ENCODE measurements at places on chromosomes 2 and 18.

- DNase-seq: no peak
Observed at GRCh38 chr2:119264781-119265692, 41.4 kb downstream of the STEAP3 start.

GRCh38 chr2:11074246-11074820 is 80.9 kb upstream of the SLC66A3 start:
- no peak for DNase-seq

DNA sequence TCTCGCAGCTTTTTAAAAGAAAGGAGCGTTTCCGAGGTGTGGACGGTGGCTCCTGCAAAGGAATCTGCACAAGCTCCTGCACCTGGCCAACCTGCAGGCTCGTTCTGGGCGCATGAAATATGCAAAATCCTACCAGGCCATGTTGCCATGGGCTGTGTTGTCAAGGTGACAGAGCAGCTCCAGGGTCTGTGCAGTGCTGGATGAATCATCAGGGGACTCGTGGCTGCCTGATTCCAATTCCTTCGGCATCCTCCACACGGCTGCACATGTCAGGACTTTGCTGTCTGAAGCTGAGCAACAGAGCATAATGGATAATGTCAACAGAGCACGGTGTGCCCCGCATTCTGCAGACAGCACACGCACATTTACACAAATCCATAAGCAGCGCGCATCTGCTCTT is 120.5 kb downstream of the EIPR1 start:
- DNase-seq: no peak

- DNase-seq: no peak
Observed at GRCh38 chr2:3793249-3793648, 89.9 kb downstream of the DCDC2C start.

- no peak for DNase-seq
Observed at GRCh38 chr2:85458601-85459563, 40.4 kb downstream of the SH2D6 start.

DNA sequence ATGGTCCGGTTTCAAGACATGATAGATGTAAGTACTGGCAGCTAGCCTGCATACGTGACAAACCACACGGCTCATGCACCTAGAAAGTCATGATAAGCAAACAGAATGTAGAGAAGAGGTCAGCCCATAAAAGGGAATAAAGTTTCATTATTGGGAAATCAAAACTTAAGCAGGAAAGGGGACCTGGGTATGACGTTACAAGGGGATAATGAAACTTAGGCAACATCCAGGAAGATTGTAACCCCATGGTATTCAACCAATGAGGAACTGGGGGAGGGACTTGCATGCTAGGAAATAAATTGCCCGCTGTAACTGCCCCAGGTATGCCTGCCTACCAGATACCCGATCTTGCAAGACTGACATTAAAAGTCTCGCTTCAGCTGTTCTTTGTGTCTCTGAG is 1679.0 kb downstream of the SUCLG1 start:
- DNase-seq: no peak

GRCh38 chr2:150167711-150168110 is 319.8 kb downstream of the RND3 start:
- DNase-seq: no peak

DNA sequence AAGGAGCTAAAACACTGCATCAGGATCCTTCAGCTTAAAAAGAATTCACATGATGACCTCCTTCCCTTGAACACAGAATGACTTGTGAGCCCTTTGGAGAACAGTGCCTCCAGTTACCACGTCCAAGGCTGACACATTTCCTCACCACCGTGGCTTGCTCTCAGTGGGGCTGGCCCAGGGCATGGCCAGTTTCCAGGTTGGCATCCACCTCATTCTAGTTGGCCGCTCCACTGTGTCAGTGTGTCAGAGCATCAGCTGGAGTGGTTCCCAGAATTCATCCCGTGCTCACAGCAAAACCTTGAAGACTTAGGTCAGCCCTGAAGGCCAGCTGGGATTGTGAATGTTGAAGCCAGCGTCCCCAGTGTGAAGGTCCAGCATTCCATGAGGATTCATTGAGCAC is 158.5 kb downstream of the INSIG2 start:
- DNase-seq: no peak

- peak; percentile 98 for DNase-seq
Observed at GRCh38 chr2:109613922-109614714, at the start of the genes SEPTIN10 and SOWAHC. SEPTIN10 (minus strand) TSS chr2:109613966; CDS start chr2:109613827, 139 bp downstream. SOWAHC (plus strand) TSS chr2:109614364; CDS start chr2:109614490, 126 bp downstream.

DNA sequence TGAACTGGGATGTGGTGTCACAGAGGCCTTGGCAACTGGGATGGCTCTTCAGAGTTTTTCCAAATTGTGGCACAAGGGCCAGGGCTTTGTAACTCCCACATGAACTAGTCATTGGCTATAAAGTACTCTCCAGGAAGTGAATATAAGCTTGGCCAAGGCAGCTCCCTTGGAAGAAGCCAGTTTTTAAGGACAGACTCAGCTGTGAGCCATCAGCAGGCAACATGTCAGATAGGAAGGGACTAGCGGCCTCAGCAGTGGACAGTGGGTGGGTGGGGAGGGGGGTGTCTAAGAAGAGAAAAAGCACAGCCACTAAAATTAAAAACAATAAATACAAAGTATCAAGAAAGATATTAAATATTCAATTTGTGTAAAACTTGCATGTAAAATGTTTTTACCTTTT is 691.1 kb upstream of the PIK3C3 start:
- DNase-seq: no peak

DNA sequence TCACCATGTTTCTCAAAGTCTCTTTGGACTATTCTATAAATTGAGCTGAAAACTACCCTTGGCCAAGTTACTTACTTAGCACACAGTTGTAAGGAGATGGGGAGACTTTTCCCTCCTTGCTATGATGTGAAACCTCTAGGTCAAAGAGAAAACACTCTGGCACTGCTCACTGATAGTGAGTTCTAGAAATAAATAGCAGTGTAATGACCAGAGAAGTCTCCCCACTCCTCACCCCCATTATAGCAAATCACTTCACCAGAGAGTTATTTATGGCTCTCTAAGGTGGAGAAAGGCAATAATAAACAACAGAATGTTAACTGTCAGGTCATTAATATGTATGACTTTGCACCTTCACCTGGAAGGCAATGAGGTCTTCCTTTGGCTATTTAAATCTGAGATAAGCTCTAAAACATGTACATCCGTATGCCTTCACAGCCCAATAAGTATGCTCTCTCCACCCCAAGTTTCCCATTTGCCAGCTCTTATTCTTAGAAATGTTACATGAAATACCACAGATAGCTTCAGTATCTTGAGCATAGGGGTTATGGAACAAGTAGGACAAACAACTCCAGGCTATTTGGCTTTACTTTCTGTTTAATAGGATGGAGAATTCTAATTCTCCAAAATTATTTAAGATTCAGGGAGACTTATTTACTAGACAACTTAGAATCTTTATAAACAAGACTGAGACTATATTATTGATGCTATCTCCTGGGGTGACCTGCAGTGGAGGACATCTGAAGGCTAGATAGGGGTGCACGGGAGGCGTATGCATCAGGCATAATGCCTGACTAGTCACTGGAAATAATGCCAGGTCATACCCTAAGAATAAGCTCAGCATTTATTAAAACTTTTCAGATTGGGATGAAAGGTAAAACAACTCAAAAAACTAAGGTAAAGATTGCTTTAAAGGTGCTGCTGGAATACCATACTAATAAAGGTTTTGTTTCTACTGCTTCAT is 65.3 kb upstream of the DTNB start:
- no peak for DNase-seq

GRCh38 chr2:111160758-111161157 is 40.0 kb downstream of the BCL2L11 start:
- DNase-seq: peak; percentile 57

DNA sequence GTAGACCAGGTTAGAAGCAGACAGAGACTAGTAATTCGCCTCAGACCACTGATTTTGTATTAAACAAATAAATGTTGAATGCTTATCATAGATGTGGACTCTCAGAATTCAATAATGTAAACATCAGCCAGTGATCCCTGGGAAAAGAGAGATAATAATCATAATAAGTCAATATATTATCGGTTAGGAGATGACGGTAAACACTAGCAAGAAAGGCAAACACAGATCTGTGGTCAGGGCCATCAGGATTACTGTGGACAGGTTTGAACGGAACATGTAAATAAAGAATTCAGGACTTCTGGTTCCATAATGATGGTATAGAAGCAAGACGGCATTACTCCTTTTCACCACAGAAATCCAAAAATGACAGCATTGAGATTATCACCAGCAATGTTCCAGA is 861.6 kb downstream of the CBLN2 start:
- no peak for DNase-seq

DNA sequence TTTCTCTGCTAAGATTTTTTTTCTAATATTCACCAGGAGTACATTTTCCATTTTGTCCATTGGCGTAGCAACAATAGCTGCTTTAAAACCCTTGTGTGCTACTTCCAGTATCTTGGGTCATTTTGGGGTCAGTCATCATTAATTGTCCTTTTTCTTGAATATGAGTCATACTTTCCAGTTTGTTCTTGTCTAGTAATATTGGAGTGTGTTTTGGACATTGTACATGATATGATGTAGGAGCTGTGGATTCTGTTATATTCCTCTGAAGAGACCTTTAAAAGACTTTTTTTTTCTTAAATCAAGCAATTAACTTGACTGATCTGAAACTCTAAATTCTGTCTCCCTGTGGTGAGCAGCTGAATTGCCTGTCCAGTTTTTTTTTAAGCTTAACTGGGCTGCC is 40.8 kb downstream of the AGPS start:
- DNase-seq: no peak

DNA sequence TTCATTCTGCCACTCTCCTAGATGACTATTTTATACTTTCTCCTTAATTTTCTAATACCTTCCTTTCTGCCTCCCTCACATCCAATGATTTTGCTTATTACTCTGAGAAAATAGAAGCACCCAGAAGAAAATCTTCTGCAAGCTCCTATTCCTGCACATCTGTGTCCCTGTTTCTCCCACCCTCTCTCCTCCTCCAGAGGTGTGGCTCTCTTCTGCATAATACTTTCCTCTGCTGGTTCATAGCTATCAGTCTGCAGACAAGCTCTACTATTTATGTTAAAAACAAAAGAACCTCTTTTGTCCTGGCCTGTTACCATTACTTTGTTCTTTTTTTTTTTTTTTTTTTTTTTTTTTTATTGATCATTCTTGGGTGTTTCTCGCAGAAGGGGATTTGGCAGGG is 34.3 kb downstream of the ACSL3 start:
- no peak for DNase-seq

GRCh38 chr2:237441605-237442274 is 27.8 kb upstream of the COL6A3 start:
- DNase-seq: peak; percentile 46

- DNase-seq: no peak
Observed at GRCh38 chr18:42583283-42583731, 532.2 kb downstream of the RIT2 start.

GRCh38 chr2:127032621-127033020 is 74.3 kb downstream of the BIN1 start:
- DNase-seq: no peak

GRCh38 chr18:55778788-55779690 is 191.0 kb upstream of the TCF4 start:
- no peak for DNase-seq

GRCh38 chr2:229348128-229348527 is 77.0 kb upstream of the PID1 start:
- no peak for DNase-seq

- DNase-seq: peak; percentile 40
Observed at GRCh38 chr2:118530976-118531375, 316.5 kb downstream of the EN1 start.

DNA sequence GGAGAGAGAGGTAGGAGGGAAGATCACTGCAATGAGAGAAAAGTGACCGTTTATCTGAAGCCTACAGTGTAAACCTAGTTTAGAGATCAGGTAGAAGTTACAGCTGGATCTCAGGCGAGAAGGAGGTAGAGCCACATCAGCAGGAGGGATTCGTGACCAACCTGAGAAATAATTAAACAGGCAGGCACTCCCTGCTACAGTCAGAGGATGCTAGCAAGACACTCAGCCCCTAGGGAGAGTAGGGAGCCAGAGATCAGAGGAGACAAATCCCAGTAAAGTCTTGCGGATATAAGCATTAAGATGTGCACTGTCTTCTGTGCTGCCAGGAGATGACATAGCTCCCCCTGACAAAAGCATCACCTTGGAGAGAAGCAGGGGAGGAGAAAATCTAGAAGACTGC is 629.1 kb upstream of the SLC39A10 start:
- no peak for DNase-seq

DNA sequence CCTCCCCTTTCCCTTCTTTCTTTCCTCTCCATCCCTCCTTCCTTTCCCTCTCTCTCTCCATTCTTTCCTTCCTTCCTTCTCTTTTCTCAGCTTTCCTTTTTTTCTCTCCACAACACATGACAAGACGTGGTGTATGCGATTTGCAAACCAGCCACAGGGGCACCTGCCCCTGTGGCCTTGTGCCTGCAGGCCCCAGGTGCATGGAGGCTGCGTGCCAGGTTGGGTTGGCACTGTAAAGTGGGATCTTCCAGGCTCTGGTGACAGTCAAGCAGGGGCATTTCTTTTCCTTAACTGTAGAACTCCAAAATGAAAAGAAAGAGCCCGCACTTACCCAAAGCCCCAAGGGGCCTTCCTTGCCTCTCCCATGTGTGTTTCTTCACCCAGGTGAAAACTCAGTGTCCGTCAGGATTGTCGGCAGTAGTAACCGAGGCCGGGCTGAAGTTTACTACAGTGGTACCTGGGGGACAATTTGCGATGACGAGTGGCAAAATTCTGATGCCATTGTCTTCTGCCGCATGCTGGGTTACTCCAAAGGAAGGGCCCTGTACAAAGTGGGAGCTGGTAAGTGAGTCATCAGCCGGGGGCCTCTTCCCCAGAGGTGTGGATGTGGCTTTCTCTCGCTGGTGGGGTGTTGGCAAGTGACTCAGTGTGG is 50.9 kb downstream of the MARCO start:
- DNase-seq: no peak

GRCh38 chr2:195559431-195559914 is 97.6 kb upstream of the SLC39A10 start:
- peak; percentile 77 for DNase-seq

- DNase-seq: no peak
Observed at GRCh38 chr2:16316456-16317210, 349.0 kb downstream of the CYRIA start.

GRCh38 chr2:174597345-174598047 is at the start of gene WIPF1:
WIPF1 (minus strand) TSS chr2:174597804; CDS start chr2:174585573, 12,231 bp downstream.
- DNase-seq: no peak

GRCh38 chr18:13223311-13224143 is 5.0 kb downstream of the LDLRAD4 start:
- DNase-seq: no peak

DNA sequence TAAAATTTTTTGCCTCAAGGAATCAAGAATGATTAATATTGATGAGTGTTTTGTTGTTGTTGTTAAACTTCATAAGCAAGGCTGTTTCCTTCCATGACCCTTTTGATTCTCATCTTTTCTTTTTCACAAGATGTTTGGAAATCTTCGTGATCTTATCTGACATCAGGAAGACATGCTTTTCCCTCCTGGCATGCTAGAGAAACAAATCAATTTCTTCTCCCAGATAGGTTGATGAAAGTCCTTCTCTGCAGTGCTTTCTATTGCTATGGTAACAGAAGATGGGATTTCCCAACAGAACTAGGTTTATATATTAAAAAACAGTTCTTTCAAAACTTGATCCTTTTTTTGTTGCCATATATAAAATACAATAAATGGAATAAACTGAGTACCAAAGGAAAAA is 85.2 kb downstream of the EML6 start:
- no peak for DNase-seq

- DNase-seq: no peak
Observed at GRCh38 chr2:27501042-27501441, 4.4 kb downstream of the GCKR start.

- DNase-seq: no peak
Observed at GRCh38 chr18:5984245-5984644, 88.9 kb upstream of the TMEM200C start.
